Stimulated activated CD8-positive, alpha-beta memory T cell treated with anti-CD3 and anti-CD28 coated beads, Interleukin-7, amount 100 ng/mL, for 1 hour (primary cell): ENCODE measurements at places on chromosomes 6 and 20.
A peak's percentile ranks its signal among the peaks of the same experiment; 100 is the strongest.

- DNase-seq: no peak
Observed at GRCh38 chr20:1637755-1638154, 17.9 kb upstream of the SIRPB1 start.

DNA sequence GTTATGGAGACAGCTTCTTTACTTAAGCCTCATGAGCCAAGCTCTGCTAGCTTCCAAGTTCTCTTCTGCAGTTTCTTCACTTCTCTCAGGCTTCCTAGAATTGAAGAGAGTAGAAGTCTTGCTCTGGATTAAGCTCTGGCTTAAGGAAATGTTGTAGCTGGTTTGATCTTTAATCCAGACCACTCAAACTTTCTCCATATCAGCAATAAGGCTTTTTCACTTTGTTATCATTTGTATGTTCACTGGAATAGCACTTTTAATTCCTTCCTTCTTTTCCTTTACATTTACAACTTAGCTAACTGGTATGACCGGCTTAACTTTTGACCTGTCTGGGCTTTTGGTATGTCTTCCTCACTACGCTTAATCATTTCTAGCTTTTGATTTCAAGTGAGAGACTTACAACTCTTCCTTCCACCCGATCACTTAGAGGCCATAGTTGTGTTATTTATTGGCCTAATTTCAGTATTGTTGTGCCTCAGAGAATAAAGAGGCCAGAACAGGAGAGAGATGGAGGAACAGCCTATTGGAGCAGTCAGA, 236.6 kb upstream of the BMP2 start:
- DNase-seq: no peak

DNA sequence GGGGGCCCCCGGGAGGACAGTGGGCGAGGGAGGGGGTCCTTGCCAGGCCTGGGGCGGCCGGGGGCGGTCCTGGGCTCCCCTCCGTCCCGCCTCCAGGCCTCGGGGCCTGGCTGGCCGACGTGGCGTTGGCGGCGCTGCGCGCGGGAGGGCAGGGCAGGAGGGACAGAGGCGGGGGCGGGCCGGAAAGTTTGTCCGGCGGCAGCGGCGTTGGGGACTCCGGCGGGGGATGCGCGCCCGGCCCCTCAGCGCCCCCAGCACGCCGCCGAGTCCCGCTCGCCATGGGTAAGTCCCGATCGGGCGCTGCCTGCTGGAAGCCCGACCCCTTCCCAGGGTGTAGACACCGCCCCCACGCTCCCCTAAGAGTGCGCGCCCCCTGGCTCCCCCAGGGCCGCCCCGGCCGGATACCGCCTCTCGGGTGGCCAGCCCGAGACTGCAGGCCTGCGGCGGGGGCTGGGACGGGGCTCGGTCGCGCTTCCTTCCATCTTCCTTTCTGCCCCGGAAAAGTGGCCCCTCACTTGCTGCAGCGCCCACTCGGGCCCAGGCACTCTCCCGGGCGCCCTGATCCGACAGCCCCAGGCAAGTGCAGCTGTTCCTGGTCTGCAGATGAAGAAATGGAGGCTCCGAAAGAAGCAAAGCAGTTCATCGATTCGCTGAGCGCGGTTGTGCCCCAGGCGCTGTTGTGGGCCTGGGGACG, at the start of gene SLC2A10:
SLC2A10 (plus strand) TSS at position 191 of the 694 bp plus-strand sequence; CDS start at position 279, 88 bp downstream.
- no peak for DNase-seq

DNA sequence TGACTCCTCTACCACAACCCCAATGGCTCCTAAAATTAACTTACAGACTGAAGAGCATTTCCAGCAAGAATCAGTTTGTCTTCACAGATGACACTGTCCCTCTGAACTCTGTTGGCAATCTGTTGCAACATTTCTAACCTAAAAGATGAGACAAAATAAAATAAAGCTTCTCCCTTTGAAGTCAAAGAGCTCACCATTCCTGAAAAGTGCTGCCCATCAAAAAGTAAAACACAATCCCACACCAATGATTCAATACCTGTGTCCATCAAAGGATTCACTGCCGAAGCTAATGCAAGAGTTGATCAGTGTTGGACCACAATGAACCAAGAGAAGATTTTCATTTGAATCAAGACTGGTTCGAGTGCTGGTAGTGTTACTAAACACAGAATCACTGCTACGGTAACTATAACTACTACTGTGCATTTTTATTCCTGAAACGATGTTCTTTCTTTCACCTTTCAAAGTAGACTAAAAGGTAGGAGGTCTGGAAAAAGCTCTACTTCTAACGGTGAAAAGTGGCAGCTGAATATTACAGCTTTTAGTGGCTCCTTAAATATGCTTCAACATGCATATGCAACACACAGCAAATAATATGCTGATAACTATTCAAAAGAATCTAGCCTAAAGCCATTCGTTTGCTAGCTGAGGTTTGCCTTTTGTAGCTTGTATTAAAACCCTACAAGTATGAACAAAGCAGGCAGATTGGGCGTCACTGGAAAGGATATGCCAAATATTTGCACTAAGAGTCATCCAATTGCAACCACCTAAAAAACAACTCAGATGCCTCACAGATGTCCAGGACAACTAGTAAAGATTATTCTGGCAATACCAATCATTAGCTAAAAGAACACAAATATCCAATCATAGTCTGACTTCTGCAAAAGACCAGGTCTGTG, at the start of gene DST:
DST (minus strand) TSS at position 524 of the 896 bp plus-strand sequence.
- no peak for DNase-seq

GRCh38 chr6:54085541-54085940, 25.7 kb upstream of the MLIP start:
- DNase-seq: no peak

- DNase-seq: no peak
Observed at GRCh38 chr6:37535759-37536490, 36.2 kb upstream of the CCDC167 start.

DNA sequence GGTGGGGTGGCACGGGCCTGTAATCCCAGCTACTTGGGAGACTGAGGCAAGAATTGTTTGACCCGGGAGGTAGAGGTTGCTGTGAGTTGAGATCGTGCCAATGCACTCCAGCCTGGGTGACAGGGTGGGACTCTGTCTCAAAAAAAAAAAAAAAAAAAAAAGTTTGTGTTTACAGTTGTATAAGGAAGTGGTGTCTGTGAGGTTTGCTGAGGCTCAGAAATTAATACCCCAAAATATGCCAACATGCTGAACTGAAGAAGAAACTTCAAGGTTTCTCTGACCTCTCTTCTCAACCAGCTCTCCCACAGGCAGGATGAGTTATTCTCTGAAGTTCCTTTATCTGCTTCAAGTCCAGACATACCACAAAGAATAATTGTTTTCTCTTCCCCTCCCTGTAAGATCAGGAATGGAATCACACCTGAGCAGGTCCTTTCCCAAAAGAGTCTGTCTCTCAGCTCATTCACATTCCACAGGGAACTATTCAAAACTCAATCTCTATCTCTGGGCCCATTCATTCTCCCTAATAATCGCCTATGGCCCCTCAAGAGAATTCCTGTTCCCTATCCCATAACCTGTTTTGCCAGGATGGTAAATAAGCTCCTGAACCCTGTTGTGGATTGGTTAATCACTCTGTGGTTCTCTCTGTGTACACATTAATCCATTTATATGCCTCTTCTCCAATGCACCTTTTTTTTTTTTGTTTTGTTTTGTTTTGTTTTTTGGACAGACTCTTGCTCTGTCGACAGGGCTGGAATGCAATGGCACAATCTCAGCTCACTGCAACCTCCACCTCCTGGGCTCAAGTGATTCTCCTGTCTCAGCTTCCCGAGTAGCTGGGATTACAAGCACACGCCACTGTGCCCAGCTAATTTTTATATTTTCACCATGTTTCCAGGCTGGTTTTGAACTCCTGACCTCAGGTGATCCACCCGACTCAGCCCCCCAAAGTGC, 17.4 kb upstream of the KIFC1 start:
- no peak for DNase-seq

DNA sequence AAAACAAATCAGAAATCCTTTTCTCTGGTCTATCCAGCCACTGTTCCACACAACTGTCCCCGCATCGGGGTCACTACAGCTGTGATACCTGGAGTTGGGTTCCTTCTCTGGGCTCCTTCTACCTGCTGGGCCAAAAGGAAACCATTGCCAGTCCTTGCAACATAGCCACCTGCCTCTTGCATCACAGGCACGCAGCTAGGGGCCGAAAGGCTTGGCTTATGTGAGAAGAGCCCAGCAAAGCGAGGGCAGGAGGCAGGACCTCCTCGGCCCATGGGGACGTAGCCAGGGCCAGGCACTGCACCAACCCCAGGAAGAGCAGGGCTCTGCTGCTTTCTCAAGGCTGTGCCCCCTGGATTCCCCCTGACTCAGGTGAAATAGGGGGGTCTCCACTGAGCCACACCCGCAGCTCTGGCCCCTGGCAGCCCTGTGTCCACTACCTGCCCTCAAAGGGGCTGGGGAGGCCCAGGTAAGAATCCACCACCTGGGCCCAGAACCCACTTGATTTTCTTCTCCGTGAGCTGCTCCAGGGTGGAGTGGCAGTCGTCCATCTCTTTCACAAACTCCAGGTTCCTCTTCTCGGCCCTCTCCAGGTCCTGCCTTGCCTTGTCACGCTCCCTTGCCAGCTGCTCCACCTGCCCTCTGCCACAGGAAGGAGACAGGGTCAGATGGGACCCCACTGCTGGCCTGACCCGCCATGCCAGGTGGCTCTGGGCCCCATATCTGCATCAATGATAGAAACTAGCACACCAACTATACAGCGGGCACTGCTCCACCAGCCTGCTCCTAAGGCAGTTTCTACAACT, 88.9 kb downstream of the GINS1 start:
- no peak for DNase-seq

DNA sequence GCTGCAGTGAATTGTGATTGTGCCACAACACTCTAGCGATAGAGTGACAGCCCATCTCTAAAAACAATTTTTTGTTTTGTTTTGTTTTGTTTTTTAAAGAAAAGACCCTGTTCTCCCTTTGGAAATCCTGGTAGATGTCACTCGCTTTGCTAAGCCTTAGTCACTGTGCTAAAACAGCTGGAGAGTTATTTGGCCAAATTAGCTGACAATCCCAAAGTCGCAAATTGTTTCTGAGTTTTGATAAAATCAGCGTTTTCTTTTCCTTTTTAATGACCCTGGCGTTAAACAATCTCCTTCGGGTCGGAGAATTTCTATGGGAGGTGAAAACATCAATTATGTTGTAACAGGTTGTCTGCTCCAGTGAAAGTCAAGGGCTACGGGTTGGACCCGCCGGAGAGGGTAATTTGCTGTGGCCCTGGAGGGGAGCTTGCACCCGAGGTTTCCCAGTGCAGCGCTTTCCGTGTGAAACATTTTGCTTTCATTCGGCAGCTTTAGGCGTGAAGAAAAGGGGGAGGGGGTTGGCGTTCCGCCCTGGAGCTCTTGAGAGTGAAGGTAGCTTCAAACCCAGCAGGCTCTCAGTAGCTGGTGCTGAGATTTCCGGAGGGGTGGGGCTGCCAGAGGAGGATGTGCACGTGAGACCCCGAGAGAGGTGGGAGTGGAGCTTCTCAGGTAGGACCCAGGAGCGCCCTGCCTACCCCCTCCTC, 296.6 kb downstream of the PHACTR1 start:
- DNase-seq: no peak

DNA sequence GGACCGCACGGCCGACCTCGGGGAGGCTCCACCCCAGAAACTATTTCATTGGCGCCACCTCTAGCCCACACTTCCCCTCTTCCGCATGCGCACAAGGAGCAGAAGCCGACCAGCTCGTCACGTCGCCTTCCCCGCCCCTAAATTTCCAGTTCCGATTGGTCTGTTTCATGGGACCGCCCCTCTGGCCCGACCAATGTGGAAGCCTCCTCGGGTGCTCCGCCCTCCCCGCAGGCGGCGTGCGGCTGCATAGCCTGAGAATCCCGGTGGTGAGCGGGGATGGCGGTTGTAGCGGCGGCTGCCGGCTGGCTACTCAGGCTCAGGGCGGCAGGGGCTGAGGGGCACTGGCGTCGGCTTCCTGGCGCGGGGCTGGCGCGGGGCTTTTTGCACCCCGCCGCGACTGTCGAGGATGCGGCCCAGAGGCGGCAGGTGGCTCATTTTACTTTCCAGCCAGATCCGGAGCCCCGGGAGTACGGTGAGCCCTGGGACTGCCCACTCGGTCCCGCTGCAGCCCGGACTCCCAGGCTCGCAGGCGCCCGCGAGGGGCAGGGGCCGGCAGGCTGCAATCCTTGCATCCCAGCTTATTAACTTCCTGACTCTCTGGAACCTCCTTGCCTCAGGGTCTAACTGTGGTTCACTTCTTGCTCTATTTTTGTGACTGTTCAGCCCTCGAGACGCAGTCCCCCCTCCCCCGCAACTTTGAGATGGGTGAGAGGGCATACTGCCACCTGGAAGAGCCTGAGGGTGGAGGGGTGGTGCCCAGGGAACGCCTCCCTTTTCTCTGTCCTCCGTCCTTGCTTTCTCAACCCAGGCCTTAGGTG, at the start of gene BCKDHB:
BCKDHB (plus strand) TSS at position 254 of the 818 bp plus-strand sequence; CDS start at position 277, 23 bp downstream.
- DNase-seq: peak; percentile 92

GRCh38 chr20:40583205-40583604, 105.8 kb downstream of the MAFB start:
- DNase-seq: no peak

GRCh38 chr20:3328501-3328900, 79.0 kb downstream of the DNAAF9 start:
- DNase-seq: no peak

DNA sequence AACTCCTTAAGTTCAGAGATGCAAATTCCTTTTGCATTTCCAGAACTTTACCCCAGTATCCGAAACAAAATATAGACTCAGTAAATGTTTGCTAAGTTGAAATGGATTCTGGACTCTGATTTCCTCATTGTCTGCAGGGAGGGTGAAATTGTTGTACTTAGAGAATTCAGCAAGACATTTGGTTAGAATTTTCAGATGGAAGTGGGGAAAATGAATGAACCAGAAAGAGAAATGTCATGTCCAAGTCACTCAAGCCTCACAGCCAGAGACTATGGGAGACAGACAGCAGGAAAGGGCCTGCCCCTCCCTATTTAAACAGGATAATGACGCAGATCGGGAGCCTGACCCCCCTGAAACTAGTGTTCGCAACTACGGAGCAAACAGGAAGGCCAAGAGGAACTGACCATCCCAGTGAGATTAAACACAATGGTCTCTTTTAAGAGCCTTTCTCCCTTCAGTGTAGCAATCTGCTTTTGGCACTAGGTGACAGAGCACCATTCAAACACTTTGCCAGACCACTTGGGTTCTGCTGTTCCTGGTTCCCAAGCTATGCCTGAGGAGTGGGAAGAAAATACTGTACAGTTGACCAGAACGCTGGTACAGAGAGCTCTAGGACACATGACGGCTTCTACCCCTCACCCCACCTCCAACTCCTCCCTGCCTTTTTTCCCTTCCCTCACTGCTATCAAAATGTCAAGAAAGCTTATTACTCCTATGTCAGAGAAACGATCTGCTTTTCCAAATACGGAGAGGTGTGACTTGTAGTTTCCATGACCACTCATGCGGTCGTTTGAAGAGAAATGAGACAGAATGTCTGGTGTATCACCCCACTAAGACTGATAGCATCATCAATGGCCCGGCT, 13.7 kb downstream of the NEDD9 start:
- no peak for DNase-seq

GRCh38 chr20:23368316-23369071, 6.5 kb downstream of the GZF1 start:
- no peak for DNase-seq

- DNase-seq: no peak
Observed at GRCh38 chr20:37922016-37922415, 19.1 kb downstream of the VSTM2L start.

DNA sequence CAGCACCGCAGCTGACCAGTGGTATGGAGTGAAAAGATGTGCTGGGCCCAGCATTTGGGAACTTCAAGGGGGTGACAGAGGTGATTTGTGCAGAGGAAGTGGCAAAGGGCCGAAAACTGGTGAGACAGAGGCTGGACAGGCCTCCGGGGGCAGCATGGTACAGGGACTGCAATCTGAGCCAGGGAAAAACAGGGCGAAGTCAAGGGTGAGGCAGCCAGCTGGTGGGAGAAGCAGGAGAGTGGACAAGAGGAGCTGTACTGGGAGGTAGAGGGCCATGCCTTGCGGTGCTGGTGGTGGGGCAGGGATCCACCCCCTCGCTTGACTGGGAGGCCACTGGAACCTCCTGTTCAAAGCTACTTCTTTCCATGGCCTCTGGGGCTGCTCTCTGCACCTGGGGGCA, 7.3 kb upstream of the GFRA4 start:
- no peak for DNase-seq
